ENCODE measurements at places on chromosomes 1 and 21.

GRCh38 chr1:184890539-184890973, 83.8 kb downstream of the NIBAN1 start:
- peak; percentile 63 for DNase-seq

DNA sequence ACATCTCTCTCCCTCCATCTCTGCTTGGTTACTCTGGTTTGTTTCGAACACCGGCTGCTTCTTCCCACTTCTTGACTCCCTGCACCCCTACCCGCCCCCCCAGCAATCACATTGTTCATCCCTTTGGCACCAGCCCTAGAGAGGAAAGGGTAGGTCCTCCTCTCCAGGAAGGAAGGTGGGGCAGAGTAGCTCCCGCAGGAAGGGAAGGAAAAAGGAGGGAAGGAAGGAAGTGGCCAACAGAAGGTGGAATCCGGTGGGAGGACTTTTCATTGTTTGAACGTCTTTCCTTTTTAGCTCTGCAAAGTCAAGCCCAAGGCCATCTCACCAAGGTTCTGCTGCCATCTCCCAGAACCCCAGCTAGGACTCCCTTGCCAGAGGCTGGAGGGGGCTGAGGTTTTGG, 18.0 kb downstream of the IER5 start:
- DNase-seq: no peak

DNA sequence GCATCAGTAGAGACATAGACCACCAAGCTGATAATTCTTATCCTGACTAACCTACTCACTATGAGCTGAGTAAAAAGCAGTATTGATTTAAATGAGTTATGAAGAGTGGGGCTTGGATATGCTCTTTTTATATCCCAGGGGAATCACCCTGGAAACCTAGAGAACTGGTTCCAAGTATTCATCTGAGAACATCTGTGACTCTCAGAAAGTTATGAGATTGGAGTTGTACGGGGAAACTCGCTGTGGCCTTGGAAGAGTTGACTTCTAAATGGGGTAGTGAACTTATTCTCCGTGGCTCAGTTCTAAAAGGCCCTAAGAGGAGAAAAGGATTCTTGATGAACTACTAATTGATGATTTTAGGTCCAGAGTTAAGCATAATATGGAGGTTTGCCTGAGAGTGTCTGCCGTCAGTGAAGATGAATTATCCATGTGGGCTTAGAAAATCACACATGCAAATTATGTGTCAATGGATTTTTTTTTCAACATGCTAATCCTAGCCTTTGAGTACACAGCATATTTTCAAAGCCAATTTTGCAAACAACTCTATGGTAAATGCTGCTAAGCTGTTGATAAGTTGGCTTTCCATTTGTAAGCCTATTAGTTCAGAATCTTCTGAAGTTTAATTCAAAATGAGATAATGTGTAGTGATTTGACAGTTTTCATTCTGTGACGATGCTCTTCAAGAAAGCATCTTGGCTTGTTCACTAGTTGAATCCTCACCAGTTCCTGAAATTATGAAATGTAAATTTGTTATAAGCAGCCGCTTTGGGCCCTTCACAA, 122.7 kb downstream of the FGGY start:
- no peak for DNase-seq

- peak; percentile 58 for DNase-seq
Observed at GRCh38 chr1:41496080-41497055, 11.9 kb upstream of the EDN2 start.

DNA sequence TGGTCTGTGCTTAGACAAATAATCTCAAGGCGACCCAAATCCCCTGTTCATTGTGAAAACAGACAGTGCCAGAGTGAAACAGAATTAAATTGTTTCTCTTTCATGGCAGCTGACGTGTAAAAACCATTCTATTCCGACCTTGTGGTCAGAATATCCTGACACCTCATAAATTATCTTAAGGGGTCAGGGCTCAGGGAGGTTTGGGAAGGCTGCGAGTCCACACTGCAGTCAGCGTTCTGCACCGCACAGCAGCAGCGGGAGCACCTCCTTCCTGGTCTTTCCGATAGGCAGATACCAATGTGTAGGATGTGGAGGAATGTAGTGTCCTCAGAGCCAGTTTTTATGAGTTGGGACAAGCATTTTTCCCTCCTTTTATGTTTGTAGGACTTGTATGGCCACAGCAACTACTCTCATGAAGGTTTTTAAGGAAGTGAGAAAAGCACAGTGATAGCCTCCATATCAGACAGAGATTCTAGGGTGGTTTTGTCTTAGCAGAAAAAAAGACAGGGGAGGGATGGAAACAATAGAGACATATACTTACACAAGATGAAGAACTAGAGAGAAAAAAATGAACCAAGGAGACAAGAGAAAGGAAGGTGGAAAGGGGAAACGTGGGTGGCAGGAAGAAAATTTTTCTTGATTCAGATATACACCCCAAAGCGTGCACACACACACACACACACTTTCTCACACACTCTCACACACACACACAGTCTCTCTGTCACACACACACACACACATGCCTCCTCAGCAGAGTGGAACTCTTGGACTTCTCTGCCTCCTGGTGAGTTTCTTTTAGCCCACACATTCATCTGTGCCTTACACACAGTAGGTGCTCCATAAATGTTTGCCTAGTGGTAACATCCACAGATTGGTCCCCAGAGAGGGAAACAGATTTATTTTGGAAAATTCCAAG, 68.6 kb downstream of the NTMT2 start:
- no peak for DNase-seq

DNA sequence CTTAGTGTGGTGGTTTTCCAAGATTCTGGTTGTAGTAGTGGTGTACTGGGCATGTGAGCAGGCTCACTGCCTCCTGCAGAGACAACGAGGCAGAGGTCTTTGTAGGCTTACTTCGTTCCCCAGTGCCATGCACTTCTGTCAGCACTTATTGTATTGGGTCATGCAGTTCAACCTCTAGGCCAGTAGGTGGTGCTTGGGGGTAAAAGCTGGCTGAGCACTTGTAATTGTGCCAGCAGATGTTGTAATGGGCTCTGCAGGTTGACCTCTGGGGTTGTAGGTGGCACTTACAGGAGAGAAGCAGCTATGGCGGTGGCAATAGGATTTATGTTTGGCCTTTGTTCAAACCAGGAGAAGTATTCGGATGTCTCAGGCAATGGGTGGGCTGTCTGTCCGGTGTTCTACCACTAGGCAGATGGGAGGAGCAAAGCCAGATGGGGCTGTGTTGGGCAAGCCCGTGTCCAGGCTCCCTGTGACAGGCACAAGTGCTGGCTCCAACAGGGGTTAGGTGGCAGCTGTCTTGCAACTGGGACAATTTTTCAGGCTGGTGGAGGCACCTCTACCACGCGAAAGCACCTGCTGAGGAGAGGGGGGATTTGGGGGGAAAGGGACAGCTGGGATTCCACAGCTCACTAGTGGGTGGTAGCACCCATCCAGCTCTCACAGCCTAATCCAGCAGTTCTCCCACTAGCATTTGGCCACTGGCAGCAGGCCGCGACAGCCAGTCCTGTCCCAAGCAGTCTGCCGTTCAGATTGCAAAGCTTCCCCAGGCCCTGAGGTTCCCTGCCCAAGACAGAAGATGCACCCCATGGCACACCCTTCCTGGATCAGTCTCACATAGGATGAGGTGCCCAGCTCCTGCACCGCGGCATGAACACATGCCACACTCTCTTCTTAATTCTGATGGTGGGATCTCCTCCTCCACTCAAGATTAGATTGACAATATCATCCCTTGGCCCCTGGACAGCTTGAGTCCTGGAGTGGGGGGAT, 274.5 kb downstream of the CTH start:
- DNase-seq: peak; percentile 61

DNA sequence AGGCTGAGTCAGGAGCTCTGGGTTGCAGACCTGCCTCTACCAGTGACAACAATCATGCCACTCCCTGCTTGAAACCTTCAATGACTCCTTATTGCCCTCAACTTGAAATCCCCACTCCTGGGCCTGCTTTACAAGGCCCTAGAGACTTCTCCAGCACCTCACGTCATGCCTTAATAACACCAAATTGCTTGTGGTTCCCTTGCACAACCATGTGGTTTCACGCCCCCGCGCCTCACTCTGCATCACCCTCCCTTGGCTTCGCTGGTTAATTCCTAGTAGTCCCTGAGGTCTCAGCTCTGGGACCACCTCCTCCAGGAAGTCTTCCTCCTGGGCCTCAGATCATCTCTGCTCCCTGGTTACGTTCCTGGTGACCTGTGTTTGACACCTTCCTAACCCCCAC, 33.0 kb downstream of the EPHA2 start:
- DNase-seq: no peak

GRCh38 chr1:77416692-77417450, 135.1 kb downstream of the AK5 start:
- DNase-seq: no peak

GRCh38 chr1:22775478-22775877, 64.8 kb downstream of the EPHB2 start:
- DNase-seq: no peak

DNA sequence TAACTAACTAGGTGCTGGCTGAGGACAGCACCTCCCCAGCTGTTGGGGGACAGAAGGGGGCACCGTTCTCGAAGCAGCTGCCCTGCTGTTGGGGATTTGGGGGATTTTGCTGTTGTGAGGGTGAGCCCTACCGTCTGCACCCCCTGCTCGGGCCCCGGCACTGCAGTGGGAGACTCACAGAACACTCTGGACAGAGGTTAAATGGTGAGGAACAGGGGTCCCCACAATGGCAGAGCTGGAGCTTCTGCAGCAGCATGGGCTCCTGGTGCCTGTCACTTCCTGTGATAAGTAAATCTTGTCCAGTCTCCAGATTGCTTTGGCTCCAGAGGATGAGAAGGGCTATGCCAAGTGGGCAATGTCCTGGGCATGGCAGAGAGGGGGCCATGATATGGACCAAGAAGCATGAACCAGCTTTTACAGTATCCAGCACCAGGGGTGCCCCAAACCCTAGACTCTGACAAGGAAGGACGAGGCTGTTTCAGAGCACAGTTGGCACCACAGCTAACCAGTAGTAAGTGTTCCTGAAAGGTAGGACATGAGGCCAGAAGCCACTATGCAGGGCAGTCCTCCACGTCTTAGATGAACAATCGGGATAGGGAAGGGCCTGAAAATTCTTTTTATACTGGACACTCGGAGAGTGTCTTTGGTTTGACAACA, 365.1 kb upstream of the VAMP3 start:
- DNase-seq: no peak

- DNase-seq: no peak
Observed at GRCh38 chr1:223011505-223011856, 131.6 kb downstream of the TLR5 start.

GRCh38 chr1:23673086-23673813, 18.4 kb upstream of the RPL11 start:
- DNase-seq: no peak

GRCh38 chr1:155226910-155227260, 18.4 kb downstream of the MTX1 start:
- peak; percentile 64 for DNase-seq

DNA sequence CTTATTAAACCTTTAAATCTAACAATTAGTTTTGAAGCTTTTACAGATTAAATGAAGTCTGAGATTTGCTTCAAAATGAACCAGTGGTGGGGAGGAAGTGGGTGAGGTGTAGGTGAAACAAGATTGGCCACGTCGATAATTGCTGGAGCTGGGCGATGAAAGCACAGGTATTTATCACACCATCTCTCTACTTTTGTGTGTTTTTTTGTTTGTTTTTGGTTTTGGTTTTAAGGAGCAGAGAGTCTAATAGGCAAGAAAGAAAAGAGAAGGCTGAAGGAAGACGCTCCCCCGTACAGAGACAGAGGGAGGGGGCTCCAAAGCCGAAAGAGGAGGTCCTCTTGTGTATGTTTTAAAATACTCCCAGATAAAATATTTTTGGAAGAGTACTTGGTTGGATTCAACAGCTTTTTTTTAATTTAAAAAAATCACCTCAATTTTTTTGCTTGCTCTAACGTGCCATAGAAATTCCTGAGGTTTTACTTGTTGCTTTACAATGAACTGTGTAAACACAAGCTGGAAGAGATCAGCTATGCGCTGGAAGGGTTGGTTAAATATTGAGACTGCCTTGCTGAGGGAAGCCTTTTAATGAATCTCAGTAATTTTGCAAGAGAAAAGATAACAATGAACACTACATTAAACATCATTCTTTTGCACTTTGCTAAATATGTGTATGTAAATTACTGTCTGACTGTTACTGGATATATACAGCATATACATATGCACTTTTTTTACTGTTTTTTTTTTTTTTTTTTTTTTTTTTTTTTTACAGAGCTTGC, 6.7 kb upstream of the LGALS8 start:
- no peak for DNase-seq

DNA sequence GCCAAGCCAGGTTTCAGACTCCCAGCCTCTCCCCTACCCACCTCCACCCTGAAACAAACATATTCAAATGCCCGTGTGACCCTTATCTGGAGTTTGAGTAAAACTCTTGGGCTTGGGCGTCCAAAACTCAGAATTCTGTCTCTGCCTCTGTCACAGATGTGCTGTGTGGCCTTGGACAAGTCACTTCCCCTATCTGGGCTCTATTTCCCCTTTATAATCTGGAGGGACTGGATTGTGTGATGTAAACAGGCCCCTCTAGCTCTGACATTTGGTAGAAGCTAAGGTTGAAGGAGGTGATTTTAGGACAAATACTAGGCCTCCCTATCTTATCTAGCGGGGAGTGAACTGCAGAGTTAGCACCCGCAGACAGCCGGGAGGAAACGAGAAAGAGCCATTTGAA, 67.5 kb downstream of the IGSF21 start:
- DNase-seq: no peak

DNA sequence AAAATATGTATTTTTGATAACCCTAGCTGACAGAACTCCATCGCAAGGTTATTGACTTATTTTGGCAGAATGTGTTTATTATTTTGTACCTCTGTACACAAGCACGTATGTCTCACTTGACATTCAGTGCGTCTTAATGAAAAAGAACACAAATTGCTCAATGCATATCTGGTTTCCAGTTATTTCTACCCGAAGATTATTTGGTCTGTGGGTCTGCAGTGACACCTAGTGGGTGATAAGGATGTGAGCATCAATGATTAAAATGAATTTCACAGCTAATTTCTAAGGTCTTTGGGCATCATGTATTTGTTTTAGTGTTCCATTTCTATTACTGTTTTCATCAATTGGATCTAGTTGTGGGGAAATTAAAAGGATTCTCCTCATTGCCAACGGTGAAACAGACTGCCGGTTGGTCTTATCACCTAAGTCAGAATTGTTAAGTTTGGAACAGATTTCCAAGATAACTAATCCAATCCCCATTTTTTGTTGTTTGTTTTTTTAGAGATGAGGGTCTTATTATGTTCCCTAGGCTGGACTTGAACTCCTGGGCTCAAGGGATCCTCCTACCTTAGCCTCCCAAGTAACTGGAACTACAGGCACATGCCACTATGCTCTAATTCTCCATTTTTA, 13.9 kb downstream of the DDX20 start:
- DNase-seq: peak; percentile 83

Data from Ammon's horn (tissue), 1 donor.